NCI-H226 (cell line): ENCODE measurements at places on chromosomes 1 and 21.
A peak's percentile ranks its signal among the peaks of the same experiment; 100 is the strongest.

GRCh38 chr1:65940126-65940525, 147.4 kb downstream of the PDE4B start:
- DNase-seq: no peak

- DNase-seq: no peak
Observed at GRCh38 chr21:39006571-39007311, 176.5 kb downstream of the PSMG1 start.

DNA sequence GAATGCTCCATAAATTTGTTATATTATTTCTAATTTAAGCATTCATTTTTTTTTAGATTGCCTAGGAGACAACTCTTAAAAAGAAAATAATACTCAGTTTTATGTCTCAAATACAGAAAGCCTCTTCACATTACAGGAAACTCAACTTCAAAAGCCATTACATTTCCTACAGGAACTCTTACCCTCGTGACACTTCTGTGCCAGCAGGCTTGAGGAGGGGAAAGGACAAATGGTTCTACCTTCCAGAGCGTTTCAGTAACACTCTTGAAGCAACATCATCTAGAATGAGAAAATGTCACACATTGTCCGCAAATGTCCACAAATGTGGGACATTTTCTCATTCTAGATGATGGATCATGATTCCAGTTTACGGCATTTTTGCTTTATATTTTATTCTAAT, 51.7 kb downstream of the PTPN14 start:
- DNase-seq: no peak

- no peak for DNase-seq
Observed at GRCh38 chr1:236530959-236531358, 7.2 kb downstream of the LGALS8 start.

DNA sequence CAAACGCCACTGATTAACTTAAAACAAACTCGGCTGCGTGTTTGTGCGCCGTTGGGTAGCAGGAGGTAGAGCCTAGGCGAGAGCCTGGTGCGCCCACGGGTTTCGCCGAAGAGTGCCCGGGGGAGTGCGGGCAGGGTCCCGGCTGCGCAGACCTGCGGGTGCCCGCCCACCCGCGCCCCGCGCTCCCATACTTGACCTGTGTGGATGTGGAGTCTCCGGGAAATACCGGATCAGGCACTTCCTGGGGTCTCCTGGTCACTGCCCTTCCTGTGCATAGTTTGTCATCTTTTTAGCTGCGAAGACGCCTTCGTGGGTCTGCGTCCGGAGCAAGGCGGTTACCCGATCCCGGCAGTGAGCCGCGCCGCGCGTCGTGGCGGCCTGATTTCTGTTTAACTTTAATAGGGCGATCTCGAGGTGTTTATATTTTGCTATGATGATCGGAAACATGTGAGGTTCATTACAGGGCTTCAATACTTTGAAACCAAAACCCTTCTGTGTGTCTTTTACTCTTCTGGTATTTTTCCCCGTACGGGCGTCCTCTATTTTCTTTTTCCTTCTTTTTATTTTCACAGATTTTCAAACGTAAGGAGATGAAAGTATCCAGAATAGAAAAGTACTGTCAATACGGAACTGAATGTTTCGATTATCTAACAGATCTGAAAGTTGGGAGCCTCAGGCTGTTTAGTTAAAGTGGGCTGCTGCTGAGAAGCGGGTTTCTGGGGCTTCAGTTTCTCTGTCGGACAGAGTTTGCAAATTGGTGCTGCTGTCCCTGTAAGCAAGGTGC, 15.2 kb downstream of the NR5A2 start:
- no peak for DNase-seq

DNA sequence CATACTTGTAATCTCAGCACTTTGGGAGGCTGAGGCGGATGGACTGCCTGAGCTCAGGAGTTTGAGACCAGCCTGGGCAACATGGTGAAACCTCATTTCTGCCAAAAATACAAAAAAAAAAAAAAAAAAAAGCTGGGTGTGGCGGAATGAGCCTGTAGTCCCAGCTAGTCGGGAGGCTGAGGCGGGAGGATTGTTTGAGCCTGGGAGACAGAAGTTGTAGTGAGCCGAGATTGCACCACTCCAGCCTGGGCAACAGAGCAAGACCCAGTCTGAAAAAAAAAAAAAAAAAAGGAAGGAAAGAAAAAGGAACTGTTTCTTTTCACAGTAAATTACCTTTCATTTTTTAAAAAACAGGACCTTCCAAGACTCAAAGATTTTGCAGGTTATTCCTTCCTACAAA, 29.5 kb downstream of the LIN9 start:
- no peak for DNase-seq

GRCh38 chr1:163106364-163106987, 37.3 kb downstream of the RGS4 start:
- no peak for DNase-seq

- DNase-seq: no peak
Observed at GRCh38 chr21:37535672-37536071, 169.1 kb downstream of the DYRK1A start.

DNA sequence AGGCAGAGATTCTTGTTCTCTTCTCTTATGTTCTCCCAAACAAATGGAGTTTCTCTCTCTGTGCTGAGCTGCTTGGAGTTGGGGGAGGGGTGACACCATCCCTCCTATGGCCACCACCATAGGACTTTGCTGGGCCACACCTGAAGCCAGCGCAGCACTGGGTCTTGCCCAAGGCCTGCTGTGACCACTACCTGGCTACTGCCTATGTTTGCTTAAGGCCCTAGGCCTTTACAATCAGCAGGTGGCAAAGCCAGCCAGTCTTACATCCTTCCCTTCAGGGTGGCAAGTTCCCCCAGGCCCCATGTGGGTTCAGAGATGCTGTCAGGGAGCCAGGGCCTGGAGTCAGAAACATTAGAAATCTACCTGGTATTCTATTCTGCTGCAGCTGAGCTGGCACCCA, 6.3 kb upstream of the MTARC2 start:
- no peak for DNase-seq

DNA sequence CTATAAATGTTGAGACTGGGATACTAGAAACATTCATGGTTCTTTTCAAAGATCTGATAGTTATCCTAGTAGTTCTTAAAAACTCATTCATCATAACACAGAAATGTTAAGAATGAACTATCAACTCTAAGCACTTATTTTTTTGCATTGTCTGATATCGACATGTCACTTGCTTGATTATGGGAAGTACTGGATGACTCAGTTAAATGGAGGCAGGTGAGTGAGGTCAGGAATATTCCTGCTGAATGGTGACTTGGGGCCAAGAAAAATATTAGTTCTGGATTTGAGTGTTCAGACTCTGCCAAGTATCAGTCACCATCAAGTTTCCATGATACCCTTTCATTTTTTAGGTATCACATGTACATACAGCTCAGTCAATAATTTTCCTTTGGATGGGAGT, 63.6 kb downstream of the NEK7 start:
- peak; percentile 86 for DNase-seq
